ENCODE measurements at places on chromosomes 7 and 10. TPM values are rescaled to one million over a fixed set of nuclear protein-coding genes. Genes with fewer than 3 reads are reported as not detected.

The DRGX gene
- total RNA-seq, result not detected

The AP3M1 gene
- total RNA-seq, result 51.9 TPM

The NRG3 gene
- total RNA-seq, result 2.0 TPM

The BNIP3 gene
- total RNA-seq, result 38.4 TPM

The TMEM229A gene
- 0.34 TPM for total RNA-seq

The THSD7A gene
- 8.2 TPM for total RNA-seq

The SORCS1 gene
- 0.06 TPM for total RNA-seq

The FKBP6 gene
- total RNA-seq, result not detected

The PRSS37 gene
- total RNA-seq, result not detected

The SKAP2 gene
- 37.7 TPM for total RNA-seq

The HTR7 gene
- 0.18 TPM for total RNA-seq

The ANKRD1 gene
- total RNA-seq, result 6.6 TPM

The CALHM1 gene
- not detected for total RNA-seq

The LIPN gene
- 0.34 TPM for total RNA-seq

The GRM8 gene
- not detected for total RNA-seq

The SH2D4B gene
- 0.12 TPM for total RNA-seq

The ERCC6 gene
- 18.9 TPM for total RNA-seq

The GBX1 gene
- not detected for total RNA-seq

The MBL2 gene
- total RNA-seq, result not detected

The TMEM273 gene
- total RNA-seq, result 12.0 TPM

The MAT1A gene
- total RNA-seq, result 1.1 TPM

The CFAP69 gene
- 60.0 TPM for total RNA-seq

The TRPV6 gene
- 1.2 TPM for total RNA-seq

The GPR141 gene
- 3.8 TPM for total RNA-seq

The TAS2R41 gene
- 0.77 TPM for total RNA-seq

The PMPCB gene
- 78.1 TPM for total RNA-seq

The PNLIPRP2 gene
- total RNA-seq, result not detected

The LRMDA gene
- total RNA-seq, result 15.5 TPM

The CLDN3 gene
- total RNA-seq, result 43.4 TPM
